ENCODE measurements at places on chromosomes 2 and 18.

GRCh38 chr18:22483407-22483806 lies 65.7 kb upstream of the CTAGE1 start:
- no peak for DNase-seq

GRCh38 chr2:232458661-232459418 lies 2.9 kb downstream of the ALPI start:
- DNase-seq: peak; percentile 9

GRCh38 chr18:52409727-52410126 lies 69.7 kb downstream of the DCC start:
- no peak for DNase-seq

GRCh38 chr2:157922336-157922735 lies 46.2 kb upstream of the ACVR1 start:
- no peak for DNase-seq

- DNase-seq: no peak
These were observed 99.9 kb upstream of the CRACDL start for GRCh38 chr2:99035920-99036319.

DNA sequence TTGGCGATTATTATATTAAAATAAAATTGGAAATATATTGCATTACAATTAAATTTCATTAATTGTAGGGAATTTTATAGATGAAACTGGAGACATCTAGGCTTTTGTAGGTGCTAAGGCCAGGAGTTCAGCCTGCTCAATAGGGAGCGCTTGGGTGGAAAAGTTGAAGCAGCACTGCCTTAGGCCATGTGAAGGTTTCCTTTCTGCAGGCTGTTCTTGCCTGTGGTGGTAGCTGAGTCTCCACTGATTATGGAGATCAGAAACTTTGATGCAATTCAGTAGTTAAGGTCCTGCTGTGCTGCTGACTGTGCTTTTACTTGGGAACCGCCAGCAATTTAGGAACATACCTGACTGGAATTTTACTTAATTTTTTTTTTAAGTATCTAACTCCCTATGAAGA lies 179.9 kb upstream of the BOD1L2 start:
- no peak for DNase-seq

DNA sequence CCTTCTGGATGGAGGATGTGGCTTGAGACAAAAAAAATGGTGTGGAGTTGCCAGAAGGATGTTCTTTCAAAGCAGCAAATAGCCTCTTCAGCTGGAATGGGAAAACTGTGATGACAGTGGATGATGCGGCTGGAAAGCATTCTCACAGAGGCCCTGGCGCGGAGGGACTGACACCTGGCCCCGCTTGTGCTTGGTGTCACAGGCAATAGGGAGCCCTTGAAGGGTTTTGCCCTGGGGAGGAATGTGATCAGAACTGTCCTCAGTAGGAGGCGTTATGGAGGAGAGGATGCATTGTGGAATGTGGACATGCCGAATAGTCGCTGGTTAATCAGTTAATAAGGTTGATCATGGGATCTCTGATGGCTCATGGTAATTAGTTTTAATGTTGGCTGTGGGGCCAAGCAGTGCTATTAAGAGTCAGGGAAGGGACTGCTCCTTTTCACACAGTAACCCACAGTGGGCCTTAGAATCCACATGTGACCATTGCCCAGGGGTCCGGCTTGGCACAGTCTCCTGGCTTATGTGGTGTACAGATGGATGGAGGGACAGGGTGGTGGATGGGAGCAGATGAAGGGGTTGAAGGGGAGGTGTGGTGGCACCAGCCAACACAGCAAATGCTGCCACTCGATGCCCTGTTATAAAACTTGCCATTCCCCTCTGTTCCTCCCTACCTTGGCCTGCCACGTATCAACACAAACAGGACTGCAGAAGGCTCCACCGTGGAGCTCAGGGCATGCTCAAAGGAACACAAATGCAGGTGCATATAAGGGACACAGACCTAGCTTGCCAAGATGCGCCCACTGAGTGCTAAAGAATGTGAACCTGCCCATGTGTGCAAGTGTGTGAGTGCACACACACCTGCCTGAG lies 71.7 kb downstream of the CIB4 start:
- DNase-seq: no peak

- no peak for DNase-seq
These were observed 63.3 kb upstream of the ALPP start for GRCh38 chr2:232315049-232315922.

- no peak for DNase-seq
These were observed 108.5 kb upstream of the RND3 start for GRCh38 chr2:150595803-150596470.

- DNase-seq: no peak
These were observed 455.1 kb downstream of the ERBB4 start for GRCh38 chr2:212083492-212083891.

DNA sequence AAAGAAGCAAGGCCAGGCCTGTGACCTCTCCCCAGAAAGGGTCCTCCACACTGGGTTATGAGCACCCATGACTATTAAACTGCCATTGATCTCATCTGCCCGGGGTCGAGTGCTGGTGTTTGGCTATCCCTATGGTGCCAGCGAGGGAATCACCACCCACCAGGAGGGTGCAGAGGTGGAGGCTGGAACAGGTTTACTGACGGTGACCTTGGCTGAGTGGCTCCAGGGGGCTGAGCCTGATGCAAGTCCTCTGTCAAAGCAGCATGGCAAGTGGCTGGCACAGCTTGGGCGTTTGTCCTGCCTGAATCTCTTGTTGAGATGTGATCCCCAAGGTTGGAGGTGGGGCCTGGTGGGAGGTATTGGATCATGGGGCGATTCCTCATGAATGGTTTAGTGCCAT lies 196.4 kb upstream of the HDAC4 start:
- DNase-seq: no peak

DNA sequence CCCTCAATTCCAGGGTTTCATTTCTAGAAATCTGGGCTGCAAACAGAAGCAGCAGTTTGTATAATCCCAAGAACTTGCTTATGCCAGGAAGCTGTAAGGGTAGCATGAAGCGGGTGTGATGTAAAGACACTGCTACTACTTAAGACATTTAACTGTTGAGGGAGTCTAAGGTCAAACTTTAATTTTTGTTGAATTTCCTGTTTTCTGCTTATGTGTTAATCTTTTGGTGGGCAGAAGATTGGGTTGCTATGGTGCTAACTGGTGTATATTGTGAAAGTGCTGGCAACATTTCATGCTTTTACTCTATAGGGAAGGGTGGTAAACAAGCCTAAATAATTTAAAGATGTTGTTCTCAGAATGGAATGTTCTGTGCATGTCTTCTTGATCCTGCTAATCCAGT lies 2.7 kb downstream of the NCOA1 start:
- no peak for DNase-seq

DNA sequence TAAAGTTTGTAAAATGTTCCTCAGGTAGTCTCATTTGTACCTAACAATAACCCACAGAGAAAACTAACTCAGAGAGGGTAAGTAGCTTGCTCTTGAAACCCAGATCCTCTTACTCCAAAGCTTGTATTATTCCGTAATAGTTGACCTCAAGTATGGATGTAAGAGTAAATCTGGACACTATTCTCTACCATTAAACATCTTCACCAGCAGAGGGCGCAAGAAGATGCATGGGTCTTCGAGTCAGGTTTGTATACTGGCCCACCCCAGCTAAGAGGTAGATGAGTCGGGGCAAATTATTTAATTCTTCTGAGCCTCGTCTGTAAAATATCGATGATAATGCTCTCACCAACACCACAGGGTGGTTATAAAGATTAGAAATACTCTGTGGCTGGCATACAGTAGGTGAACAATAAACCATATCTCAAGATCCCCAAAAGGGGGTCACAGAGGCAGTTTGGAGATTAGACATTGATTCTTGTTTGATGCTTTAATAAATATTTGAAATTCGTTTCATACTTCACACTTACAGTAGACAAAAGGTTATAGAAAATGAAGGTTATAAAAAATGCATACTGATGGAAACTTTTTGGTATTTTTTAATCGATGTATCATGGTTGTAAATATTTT lies 3.5 kb upstream of the CABLES1 start:
- peak; percentile 75 for DNase-seq

GRCh38 chr2:174080672-174081121 lies 115.5 kb upstream of the SP3 start:
- no peak for DNase-seq

DNA sequence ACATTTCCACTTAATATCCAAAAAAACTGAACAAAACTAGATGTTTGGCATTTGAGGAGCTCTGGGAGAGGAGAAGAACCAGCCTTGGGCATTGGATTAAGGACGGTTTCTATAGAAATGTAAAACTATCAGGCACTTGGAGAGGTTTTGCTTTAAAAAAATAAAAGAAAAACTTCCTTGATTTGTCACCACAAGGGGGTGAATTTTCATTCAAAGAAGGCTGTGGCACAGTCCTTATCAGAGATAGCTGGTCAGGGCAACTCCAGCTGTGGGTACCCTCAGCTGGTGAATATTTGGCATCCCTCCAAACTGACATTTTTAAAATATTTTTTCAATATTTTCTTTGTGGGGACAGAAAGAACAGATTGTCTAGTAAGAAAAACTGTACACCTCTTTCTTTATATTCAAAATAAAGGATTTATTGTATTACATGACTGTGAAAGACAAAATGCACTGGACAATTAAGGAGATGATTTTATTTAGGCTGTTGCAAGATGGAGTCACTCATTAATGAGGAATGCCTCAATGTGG lies 46.1 kb upstream of the TBC1D8 start:
- DNase-seq: no peak
